Cardiac atrium fibroblast (primary cell): ENCODE measurements at places on chromosomes 12 and 14. TPM values are rescaled to one million over a fixed set of nuclear protein-coding genes. Genes with fewer than 3 reads are reported as not detected.

Gene DPPA3
- not detected in 2 replicates for total RNA-seq

Gene NFATC4
- total RNA-seq = 40.0 and 41.9 TPM in 2 replicates

Gene INHBC
- not detected in 2 replicates for total RNA-seq

Gene STAB2
- total RNA-seq = not detected in 2 replicates

Gene CYP46A1
- total RNA-seq = under 0.01 and 1.4 TPM in 2 replicates

Gene ERGIC2
- 44.4 and 70.3 TPM in 2 replicates for total RNA-seq

Gene LBHD2
- total RNA-seq = not detected in 2 replicates

Gene CRACR2A
- 3.4 and 4.2 TPM in 2 replicates for total RNA-seq

Gene PTCSC3
- not detected in 2 replicates for total RNA-seq
